ENCODE measurements at places on chromosomes 16 and 17.

- no peak for DNase-seq
Observed at GRCh38 chr17:81323411-81323868, 28.3 kb upstream of the SLC38A10 start.

- DNase-seq = no peak
Observed at GRCh38 chr17:78130437-78131101, at the start of gene TMC8. TMC8 (plus strand) TSS chr17:78130771; CDS start chr17:78131589, 818 bp downstream.

GRCh38 chr17:34365340-34365739, 2.3 kb upstream of the CCL1 start:
- no peak for DNase-seq

DNA sequence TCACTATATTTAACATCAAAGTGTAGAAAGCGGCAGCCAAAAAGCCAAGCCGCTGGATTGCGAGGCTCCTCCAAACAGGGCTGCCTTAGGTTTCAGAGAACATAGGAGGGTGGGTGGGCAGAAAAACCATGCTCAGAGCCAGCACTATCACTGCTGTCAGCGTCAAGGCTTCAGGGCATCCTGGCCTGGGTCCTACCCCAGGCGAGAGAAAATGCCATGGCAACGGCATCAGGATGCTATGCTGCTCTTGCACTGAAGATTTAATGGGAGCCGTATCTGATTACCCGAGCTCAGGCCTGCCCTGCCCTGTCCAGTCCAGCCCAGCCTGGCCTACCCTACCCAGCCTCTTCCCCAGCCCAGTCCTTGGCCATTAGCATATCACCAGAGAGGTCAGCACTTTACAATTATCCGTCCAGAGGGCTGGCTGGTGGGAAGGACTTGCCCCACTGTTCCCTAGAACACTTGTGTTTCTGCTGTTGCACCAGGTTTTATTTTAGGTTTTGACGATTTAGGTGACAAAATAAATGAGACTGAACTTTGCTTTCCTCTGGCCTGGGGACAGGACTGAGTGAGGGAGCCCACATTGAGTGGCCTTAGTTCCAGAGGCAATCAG, 61.1 kb downstream of the TOM1L2 start:
- DNase-seq = no peak

- no peak for DNase-seq
Observed at GRCh38 chr16:4855371-4855770, 8.1 kb downstream of the UBN1 start.

GRCh38 chr17:30332057-30332542, 1.8 kb downstream of the TMIGD1 start:
- no peak for DNase-seq
